ENCODE measurements at places on chromosomes 4 and X.
A peak's percentile ranks its signal among the peaks of the same experiment; 100 is the strongest.

DNA sequence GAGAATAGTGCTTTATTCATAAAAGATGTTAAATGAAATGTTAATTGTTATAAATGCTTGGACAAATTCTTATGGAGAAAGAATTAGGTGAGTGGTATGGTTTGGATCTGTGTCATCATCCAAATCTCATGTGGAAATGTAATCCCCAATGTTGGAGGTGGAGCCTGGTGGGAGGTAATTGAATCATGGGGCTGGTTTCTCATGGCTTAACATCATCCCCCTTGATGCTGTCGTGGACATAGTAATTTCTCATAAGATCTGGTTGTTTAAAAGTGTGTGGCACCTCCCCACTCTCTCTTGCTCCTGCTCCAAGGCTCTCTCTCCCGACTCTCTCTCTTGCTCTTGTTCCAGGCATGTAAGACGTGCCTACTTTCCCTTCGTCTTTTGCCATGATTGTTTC lies 22.5 kb downstream of the GYPE start:
- no peak for DNase-seq

GRCh38 chrX:20001588-20001987 lies 10.7 kb upstream of the BCLAF3 start:
- no peak for DNase-seq

- DNase-seq, result no peak
Observed at GRCh38 chrX:74906417-74906816, 18.8 kb downstream of the NEXMIF start.

GRCh38 chrX:123087326-123087725 lies 96.8 kb upstream of the GRIA3 start:
- DNase-seq, result no peak

DNA sequence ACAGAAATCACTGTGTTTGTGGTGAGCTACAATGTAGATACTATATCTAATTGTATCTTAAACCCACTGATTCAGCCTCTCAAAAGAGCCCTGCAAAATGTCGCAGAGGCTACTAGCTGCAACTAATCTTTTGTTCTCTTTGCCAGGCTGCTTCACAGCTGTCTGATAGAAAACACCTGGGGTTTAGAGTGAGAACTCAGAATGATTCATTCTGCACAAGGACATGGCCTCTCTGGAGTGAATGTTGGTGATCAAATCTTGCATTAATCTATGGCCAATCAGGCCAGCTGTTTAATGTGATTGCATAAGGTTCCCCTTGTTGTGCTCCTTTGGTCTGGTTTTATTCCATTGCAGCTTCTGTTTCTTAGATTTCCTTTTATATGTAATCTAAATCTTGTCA lies 100.3 kb downstream of the EMCN start:
- no peak for DNase-seq

GRCh38 chr4:139134403-139134802 lies 42.6 kb downstream of the ELF2 start:
- DNase-seq, result no peak

DNA sequence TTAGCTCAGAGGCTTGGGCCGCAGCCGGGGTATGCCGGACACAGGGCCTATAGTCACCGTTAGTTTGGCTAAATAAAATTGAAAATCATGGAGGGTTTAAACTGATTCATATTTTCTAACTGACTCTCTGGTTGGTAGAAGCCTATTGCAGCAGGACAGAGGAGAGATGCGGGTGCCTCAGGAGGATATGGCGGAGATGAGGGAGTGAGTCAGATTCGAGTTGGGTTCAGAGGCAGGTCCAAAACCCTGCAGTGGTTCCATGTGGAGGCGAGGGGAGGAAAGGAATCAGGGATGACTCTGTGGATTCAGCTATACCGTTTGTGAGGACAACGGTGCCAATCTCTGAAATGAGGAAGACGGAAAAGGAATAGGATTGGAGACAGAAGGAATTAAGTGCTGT lies 176.6 kb downstream of the PALLD start:
- no peak for DNase-seq

- DNase-seq, result no peak
Observed at GRCh38 chrX:28015993-28016392, 34.7 kb upstream of the DCAF8L1 start.

GRCh38 chr4:1192493-1193205 lies 20.3 kb upstream of the SPON2 start:
- DNase-seq, result peak; percentile 15

GRCh38 chr4:80685214-80685613 lies 345.3 kb upstream of the BMP3 start:
- DNase-seq, result no peak

DNA sequence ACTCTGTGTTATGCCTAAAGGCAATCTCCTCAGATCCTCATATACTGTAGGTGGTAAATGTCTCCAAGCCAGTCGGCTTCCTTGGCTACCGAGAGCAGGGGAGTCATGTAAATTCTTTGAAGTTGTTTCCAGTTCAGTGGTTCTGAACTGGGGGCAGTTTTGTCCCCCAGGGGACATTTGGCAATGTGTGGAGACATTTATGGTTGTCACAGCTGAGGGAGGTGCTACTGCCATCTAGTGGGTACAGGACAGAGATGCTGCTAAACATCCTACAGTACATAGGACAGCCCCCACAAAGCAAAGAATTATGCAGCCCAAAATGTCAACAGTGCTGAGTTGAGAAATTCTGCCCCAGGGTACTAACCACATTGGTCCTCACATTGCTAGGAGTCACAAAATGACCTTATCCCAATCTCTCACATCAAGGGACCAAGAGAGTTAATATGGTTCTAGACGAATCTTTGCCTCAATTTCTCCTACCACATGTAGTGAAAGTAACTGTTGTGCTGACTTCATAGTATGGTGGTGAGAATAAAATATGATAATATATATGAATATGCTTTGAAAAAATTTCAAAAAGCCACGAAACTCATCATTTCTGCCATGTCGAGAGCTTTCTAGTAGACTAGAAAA lies 104.4 kb upstream of the ARHGAP24 start:
- DNase-seq, result no peak

DNA sequence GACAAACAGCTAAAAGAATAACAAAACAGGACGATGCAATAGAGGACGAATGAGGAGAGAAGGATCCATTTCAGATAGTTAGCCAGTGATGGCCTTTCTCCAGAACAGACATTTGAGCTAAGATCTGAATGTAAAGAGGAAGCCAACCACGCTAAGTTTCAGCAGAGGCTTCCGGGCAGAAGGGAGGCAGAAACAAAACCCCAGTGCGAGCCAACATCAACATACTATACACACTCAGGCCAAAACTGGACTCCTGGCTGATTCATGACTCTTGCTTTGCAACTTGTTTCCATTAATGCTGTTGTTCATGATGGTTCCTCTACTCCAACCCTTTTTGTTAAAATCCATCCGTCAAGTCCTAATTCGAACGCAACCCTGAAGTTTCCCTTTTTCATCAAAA lies 730.3 kb downstream of the TRIML1 start:
- DNase-seq, result no peak

GRCh38 chr4:130640592-130640991 lies 1544.6 kb downstream of the C4orf33 start:
- DNase-seq, result no peak

- peak; percentile 39 for DNase-seq
Observed at GRCh38 chr4:151940291-151940690, 179.5 kb upstream of the GATB start.

- DNase-seq, result no peak
Observed at GRCh38 chr4:4694296-4694772, 152.5 kb upstream of the STX18 start.

DNA sequence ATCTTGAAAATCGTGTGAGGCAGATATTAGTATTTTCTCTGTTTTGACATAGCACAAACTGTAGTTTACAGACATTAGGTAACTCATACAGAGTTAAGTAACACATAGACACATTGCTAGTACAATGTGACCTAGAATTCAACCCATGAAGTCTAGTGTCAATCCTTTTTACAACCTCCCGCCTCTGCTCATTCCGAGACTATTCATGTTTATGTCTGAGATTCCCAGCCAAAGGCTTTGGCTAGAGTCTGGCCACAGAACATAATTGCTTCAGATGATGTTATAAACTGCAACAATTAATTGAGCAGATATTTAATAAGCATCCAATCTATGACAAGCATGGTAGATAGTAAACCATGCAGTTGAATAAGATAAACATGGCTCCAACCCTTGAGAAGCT lies 841.0 kb downstream of the STIM2 start:
- DNase-seq, result no peak

Data from natural killer cell (primary cell).